Stimulated activated CD8-positive, alpha-beta memory T cell treated with anti-CD3 and anti-CD28 coated beads, Interleukin-2, amount 100 ng/mL, for 48 hours (primary cell): ENCODE measurements at places on chromosomes 7 and 10.

DNA sequence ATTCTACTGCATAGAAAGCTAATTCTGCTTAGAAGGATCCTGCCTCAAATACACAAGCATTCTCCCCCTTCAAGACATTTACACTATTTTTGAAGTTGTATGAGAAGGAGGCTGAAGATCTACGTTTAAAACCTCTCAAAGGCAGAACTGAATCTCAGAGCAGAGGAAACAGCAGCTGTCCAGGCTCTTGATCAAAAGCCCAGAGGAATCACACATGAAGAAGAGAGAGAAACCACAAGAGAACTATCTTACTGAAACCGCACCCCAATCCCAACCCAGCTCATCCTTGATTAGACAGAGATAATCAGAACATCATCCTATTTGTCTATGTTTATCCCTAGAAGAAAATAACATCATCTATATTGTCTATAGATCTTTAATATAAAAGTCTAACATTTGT lies 2.2 kb upstream of the DNAJC1 start:
- DNase-seq: no peak

DNA sequence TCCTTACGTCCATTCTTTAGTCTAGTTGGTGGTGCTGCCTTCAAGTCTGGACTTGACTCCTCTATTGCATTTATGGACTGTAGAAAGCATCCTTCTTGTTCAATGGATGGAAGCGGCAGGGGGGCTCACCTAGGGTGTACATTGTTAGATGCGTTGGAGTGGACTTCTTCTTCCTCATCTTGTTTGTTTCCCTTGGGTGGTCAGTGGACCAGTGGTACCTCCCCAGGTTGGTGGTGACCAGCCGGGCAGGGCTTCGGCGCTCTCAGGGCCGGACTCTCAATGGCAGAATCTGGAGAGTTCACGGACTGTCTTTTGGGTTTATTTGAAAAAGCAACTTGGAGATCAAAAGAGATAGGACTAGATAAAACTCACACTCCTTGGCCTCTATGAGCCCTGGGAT lies 6.2 kb upstream of the BTBD16 start:
- DNase-seq: no peak

DNA sequence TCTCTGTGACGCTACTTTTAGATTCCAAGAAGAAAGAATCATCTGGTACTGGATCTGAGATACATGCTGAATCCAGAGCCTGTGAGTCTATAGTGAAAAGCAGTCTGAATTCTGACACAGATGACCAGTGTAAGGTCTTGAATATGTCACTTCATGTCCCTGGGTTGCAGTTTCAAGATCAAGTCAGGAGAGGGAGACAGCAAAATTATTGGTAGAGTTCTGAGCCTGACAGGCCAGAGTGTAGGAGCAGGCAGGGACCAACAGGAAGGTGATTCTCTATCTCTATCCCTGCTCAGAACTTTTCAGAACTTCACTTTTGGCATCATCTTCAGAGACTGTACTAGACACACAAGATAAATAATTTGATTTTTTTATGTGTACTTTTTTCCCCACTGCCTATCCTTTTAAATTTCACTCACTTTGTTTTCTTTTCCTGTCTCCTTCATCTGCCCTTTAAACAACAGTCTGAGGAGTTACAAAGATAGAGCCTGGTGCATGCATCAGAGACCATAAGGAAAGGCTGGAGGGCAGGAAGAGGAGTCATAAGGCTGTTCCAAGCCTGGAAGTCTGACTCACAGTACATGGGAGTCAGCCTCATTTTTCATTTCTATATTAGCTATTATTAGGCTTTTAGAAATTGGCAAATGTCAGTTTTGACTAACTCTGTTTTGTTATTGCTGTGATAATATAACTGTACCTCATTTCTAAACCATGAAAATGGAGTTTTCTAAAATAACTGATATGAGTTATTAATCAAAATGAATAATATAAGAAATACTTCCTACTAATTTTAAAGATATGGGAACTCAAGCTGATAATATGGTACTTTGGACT lies 120.2 kb upstream of the TMEM229A start:
- no peak for DNase-seq

GRCh38 chr10:83522881-83523386 lies 616.4 kb upstream of the GHITM start:
- no peak for DNase-seq

DNA sequence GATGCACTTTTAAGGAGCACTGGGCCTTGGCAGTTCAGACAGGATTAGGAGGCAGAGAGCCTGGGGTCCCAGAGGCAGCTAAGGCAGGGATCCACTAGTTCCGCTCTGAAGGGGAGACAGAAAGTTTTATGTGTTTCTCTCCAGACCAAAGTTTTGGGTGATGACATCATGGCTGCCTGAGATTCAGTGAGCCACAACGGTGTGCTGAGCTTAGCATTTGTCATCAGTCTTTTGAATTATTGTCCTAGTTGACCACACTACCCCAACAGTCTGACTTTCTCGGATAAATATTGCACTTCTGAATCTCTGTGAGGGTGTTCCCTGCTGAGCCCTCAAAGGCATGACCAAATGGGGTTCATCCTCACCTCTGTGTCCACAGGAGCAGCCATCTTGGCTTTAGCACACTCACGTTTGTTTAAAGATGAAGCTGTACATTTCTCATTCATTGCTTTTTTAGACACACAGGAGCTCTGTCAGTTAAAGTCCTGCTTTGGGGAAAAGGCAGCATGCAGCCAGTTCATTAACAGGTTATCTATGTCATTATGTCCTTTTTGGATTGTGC lies 297.7 kb upstream of the LRGUK start:
- DNase-seq: no peak

DNA sequence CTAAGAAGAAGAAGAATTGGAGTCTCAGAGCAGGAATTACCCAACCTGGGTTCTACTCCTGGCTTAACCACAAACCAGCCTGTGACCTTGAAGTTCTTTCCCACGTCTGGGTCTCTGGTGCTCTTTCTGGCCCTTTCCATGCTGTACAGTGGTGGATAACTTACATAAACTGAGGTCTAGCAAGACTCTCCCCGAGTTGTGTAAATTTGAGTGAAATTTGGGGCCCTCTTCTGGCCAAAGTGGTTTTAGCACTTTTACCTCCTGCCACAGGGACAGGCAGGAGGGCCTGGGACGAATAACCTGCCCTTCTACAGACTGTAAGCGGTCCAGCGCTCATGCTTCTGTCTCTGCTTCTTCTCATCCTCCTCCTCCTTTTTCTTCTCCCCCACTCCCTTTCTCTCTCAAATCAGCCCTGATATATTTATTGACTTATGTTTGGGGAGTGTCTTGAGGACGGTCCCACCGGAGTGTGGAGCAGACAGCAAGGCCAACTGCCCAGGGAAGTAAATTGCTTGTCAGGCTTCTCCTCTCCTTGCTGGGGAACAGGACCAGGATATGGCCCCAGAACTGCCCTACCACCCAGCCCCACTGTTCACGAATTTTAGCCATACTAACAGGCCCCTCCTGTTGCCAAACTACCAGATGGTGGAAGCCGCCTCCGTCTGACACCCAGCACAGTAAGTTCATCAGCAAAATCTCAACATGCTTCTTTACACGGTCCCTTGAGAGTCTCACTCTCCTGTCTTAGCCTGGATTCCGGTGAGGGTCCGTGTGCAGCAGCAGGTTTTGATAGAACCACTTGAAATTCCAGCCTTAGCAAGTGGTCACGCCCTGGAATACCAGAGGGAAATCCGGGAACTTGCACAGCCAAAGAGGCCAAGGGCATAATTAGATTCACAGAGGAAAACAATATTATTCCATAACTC lies 4.0 kb upstream of the SH3PXD2A start:
- DNase-seq: no peak

DNA sequence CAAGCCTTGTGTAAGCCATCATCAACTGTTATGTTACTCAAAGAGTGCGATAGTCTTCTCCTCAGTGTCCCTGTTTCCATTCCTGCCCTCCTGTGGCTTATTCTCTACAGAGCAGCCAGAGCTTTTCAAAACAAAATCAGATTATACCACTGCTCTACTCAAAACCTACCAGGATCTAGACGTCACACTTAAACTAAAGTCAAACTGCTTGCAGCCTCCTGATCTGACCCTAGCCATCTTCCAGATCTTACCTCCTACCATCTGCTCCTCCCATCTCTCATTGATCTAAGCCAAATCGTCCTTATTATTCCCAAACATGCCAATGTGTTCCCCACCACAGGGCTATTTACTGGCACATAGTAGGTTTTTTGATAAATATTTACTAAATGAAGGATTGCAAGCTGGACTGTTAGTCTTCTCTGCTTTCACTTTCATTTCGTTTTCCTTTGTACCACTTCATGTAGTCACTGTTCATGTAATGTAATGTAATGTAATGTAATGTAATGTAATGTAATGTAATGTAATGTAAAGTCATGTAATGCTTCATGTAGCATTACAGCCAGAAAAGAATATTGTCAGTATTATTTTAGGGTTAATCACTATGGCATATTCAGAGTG lies 116.1 kb downstream of the GPR37 start:
- no peak for DNase-seq

DNA sequence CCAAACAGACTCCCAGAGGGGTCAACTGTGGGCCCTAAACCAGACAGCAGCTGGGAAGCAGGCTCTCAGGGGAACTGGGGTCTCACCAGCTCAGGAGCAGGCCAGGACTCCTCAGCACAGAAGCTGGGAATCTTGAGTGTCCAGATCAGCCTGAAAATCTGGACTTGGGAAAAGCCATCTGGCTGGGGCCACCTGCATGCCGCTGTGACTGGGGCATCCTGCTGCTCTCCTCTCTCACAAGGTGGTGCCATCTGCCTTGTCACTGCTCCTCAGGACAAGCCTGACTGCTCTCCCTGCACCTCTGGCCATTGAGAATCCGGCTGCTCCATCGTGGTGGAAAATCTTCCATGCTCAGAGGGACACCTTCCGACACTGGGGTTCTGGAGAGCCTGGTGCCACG lies 141.4 kb downstream of the PLPP4 start:
- no peak for DNase-seq

- no peak for DNase-seq
Measured at GRCh38 chr7:54799792-54800191, 40.8 kb upstream of the SEC61G start.

- DNase-seq: no peak
Measured at GRCh38 chr7:126839624-126840023, 413.1 kb downstream of the GRM8 start.

DNA sequence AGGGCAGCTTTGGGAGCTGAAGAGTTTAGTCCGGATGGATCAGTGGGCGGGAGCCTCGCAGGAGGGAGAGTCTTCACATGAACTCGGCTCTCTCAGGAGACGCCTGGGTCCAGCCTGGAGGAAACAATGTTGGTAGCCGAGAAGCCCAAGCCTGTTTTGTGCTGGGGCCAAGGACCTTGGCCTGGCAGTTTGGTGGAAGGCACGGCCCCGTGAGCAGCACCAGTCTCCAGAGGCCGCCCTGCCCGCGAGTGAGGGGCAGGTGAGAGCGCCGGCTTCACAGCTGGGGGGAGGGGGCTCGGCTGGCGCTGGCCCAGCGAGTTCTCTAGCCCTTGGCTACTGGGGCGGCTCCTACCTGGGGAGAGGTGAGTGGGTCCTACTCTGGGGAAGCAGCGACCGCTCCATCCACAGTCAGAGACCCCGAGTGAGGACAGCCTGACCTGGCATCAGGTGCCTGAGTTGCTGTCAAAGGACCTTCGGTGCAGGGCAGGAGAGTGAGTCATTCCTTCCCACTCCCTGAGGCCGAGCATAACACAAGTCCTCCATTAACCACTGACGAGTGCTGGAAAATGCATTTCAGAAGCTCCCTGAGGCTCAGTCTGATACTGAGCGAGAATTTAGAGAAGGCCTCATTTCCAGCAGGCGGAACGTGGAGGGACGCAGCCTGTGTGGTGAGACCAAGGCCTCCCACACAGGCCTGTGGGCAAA lies 89.3 kb upstream of the DIP2C start:
- DNase-seq: no peak

DNA sequence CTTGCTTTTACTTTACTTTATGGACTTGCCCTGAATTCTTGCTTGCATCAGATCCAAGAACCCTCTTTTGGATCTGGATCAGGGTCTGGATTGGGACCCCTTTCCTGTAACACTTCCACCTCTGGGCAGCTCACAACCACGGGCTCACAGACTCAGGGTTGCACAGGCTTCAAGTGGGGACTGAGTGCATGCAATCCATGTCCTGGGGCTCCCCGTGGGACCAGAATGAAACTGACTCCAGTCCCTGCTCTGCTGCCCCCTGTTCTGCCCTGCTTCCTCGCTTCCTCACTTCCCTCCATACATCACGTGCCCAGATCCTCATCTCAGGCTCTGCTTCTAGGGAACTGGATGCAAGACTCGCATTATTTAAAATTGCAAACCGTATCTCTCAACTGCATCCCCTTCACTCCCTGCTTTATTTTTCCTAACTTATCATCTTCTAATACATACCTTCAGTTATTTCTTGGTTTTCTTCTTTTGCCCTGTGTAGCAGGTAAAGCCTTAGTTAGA lies 23.3 kb upstream of the INMT start:
- DNase-seq: no peak
